ENCODE measurements at places on chromosomes 1 and 21.

- DNase-seq: no peak
Measured at GRCh38 chr1:208272311-208272710, 28.1 kb upstream of the PLXNA2 start.

- DNase-seq: no peak
Measured at GRCh38 chr1:8858112-8858668, 20.3 kb downstream of the ENO1 start.

DNA sequence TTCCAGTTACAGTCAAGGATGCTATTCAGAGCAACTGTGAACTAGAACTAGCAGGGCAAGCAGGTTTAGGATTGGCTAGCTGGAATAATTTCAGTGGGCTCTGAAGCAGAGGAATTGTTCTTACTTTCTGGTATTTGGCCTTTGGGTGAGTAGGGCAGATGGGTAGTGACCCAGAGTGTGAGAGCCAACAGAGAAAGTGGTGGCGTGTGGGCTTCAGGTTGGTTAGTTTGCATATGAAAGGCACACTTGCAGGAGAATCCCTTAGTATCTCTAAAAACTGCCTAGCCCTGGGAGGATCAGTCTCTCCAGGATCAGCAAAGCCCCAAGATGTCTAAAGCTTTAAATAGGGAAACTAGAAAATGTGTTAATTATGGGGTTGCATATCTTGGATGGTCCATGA, 67.6 kb upstream of the LRRC8B start:
- no peak for DNase-seq

GRCh38 chr1:171743081-171743870, 1.4 kb upstream of the VAMP4 start:
- DNase-seq: peak; percentile 12

- no peak for DNase-seq
Measured at GRCh38 chr1:115642168-115643072, 650 bp downstream of the VANGL1 start.

DNA sequence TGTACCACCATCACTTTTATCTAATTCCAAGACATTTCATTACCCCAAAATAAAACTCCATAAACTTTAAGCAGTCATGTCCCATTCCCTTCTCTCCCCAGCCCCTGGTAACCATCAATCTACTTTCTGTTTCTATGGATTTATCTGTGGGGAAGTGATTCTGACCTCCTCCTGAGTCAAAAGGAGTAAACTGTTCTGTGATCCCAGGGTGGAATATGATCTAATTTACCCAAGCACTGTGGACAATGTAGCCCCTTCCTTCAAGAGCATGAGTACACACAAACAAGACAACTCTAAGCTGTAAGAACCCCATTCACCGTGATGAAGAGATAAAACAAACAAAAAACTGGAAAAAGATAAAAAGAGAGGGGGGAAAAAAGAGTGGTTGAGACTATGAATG, 77.9 kb downstream of the PLPP3 start:
- no peak for DNase-seq

GRCh38 chr1:79663916-79664315, 657.4 kb upstream of the ADGRL4 start:
- no peak for DNase-seq

DNA sequence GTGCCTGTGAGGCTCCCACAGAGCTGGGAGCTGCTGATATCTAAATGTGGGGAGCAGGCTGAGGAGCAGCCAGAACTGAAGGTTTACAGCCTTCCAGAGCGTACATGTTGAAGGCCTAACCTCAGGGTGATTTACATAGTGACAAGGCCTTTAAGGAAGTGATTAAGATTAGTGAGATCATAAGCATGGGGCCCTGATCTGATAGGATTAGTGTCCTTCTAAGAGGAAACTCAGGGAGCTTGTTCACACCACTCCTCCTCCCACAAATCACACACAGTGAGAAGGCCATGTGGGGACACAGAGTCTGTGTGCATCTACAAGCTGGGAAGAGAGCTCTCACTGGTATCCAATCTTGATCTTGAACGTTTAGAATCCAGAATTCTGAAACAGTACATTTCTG, 92.3 kb upstream of the NBPF6 start:
- DNase-seq: no peak

DNA sequence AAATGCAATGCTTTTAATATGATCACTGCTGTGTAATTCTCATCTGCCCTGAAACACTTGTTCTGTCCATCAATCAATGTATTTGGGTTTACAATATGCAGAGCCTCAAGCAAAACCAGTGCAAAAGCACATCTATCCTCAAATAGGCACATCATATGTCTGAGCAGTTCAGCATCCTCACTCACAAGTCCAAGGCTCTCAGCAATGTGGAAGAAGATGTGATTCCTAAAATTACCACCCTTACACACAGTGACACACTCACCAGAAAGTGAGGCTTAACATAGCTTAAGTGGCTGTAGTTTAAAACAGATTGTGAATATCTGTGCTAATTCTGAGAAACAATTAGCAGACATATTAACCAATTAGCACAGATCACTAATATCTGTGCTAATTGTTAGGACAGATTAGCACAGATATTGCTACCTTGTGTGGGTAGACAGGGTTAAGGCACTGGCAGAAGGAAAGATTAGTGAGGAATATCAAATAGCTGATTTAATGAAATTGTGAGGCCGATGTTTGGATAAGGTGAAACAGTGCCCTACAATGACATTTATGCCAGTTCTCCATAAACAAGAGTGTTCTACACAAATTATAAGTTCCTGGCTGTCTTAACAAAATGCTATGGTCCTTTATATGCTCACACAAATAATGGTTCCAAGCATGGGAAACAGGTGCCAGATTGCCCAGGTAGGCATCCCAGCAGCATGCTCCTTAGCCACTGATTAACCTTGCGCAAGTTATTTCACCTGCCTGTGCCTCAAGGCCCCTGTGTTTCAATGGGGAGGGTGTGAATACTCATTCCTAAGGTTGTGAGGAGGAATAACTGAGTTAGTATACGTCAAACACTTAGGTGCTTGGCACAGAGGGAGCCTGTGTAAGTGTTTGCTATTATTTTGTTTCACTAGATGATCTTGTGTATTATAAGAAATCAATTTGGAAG, 41.7 kb downstream of the MRPL39 start:
- DNase-seq: no peak

DNA sequence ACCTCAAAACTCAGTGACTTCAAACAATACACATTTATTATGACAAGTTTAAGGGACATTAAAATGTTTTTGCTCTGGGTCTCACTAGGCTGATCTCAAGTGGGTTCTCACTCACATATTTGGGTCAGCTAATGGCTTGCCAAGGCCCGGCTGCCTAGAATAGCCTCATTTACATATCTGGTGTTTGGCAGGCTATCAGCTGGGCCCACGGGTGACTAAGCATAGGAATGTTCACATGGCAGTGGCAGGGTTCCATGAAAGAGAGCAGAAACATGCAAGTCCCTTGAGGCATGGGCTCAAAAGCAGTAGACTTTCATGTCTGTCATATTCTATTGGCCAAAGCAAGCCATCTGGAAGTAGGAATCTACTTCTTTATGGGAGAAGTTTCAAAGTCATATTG, 492.6 kb downstream of the KCNT2 start:
- DNase-seq: no peak

GRCh38 chr1:75415187-75415586, 195.7 kb downstream of the SLC44A5 start:
- DNase-seq: no peak

DNA sequence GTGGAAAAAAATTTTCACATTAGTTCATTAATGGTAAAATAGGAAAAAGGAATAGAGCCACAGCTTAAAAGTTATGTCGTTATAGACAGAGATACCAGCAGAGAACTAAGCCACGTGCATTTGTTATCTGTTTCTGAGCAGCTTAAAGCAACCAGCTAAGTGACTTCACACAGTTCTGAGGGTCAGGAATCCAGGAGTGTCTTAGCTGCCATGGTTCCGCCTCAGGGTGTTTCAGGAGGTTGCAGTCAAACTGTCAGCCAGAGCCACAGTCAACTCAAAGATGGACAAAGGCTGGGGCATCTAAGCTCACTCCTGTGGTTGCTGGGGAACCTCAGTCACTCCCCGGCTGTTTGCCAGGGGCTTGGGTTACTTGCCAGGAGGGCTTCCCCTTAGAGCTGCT, 515.8 kb downstream of the SMYD3 start:
- no peak for DNase-seq

DNA sequence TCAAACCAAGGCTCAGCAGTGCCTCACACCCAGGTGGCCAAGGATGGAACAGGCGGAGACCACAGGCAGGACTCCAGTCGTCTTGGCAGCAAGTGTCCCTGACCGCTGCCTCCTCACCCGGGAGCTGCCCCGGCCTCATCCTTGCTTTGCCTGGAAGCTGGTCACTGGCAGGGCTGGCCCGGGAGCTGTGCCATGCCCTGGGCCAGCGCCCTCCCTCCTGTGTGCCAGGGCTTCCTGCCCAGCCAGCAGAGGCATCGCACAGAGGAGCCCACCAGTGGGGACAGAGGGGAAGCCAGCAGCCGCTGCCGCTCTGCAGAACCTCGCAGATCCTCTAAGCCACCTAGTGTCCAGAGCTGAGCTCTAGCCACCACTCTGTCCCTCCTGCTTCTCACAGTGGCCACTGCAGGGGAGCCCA, 7.8 kb downstream of the CASZ1 start:
- DNase-seq: no peak

DNA sequence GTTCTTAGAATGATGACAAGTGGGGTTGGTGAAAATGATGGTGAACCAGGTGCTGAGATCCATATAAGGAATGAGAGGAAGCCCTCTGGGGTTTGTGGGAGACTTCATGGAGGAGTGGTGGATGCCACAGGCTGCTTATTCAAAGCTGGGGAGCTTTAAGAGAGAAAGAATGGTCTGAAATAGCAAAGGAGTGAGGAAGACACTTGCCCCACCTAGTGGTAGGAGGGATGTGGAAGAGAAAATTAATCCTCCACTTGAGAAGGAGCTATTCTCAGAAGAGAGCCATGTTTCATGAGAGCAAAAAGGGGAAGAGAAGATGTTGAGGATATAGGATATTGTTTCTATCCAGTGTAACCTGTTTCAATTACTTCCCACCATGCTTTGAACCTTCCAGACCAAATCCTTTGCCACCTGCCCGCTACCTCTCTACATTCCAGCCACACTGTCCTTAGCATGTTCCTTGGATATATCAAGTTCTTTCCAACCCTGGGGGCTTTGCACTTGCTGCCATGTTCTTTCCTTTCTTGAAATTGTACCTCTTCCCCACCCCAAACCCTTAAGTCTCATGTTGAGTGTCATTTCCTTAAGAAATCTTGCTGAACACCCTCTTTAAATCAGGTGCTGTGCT, 19.6 kb upstream of the ZNF648 start:
- DNase-seq: no peak

GRCh38 chr1:43449708-43450069, 4.0 kb downstream of the HYI start:
- DNase-seq: no peak

DNA sequence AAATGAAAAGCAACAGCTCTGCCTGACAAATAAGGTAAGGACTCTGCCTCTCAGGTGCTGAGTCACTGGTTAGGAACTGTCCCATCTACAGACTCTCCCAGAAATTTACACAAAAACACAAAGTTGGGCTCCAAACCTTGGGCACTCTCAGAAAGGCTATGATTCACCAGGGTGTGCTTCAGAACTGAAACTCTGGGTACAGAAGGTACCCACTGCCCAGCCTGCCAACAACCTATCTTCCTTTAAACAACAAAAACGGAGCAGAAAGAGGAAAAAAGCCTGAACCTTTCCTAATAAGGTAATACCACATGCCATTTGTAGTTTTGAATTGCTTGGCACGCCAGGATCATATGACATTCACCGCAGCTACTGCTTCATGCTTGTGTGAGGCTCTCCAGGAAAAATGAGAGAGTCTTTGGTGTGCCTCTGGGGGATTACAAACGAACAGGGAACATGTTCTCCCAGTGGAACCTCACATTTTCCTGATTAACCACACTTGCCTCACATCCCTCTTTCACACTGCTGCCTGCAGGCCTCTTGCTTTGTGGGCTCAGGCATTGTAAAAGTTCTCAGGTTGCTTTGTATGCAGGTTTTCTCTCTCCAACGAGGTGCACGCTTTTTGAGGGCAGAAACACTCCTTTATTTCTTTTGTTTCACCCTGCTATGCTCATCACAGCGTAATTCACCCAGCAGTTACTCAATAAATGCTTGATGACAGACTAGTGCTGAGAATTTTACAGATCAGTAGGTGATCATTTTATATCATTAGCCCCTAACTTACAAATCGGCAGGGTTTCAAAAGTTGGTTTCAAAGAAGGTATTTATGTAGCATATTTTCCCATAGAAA, 65.1 kb downstream of the GADD45A start:
- no peak for DNase-seq

DNA sequence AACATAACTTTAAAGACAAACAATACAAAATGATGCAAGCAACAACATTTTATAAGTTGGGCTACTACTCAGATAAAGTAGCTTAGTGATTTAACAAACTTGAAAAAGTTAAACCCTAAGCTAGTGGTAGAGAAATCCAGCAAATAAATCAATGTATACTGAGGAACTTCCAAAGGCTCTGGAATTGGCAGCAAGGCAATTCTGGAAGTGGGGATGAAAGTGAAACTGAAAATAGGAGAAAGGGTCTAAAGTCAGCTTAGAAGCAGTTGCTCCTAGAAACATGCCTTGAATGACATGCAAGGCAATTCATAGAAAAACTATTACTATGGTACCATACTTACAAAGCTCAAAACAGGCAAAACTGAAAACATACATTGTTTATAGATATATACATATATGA, 90.0 kb upstream of the CAMK1G start:
- no peak for DNase-seq

- no peak for DNase-seq
Measured at GRCh38 chr1:89822999-89823628, 2.3 kb downstream of the LRRC8D start.

Measured in central memory CD4-positive, alpha-beta T cell (primary cell).